GDM1 (cell line): ENCODE measurements at places on chromosomes 12 and 14.

DNA sequence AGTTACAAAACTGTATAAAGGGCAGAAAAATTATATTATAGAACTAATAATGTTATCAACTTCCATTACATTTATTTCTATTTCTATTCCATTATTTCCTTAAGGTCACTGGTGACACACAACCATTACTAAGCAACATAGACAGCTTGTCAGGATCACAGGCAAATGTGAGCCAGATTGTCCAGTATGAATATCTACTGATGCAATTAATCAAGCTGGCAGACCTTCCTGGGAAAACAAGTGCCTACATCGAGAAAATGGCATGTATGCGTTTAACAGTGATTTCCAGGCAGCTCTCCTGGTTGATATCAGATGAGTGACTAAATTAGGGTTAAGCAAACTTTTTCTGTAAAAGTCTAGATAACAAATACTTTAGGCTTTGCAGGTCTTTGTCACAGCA is 36.9 kb upstream of the TSPAN8 start:
- DNase-seq: no peak

DNA sequence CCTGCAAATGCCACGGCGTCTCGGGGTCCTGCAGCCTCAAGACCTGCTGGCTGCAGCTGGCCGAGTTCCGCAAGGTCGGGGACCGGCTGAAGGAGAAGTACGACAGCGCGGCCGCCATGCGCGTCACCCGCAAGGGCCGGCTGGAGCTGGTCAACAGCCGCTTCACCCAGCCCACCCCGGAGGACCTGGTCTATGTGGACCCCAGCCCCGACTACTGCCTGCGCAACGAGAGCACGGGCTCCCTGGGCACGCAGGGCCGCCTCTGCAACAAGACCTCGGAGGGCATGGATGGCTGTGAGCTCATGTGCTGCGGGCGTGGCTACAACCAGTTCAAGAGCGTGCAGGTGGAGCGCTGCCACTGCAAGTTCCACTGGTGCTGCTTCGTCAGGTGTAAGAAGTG is 16.8 kb downstream of the WNT5B start:
- DNase-seq: no peak

DNA sequence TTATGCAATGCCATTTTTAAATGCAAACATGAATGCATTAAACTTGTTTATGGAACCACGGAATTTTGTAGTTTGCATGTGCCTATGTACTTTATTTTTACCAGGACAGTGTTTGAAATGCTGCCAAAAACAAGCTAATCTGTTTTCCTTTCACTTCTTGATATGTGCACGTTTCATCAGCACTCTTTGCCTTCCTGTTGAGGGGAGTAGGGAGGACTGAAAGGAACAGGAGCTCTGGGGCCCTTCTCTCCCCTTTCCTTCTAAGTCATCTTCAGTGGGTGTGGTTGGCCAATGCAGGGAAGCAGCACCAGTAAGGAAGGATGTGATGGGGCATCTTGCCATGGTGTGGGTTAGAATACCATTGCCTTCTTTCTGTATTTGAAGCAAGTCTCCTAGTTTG is 12.1 kb upstream of the PPP4R4 start:
- DNase-seq: peak; percentile 72

DNA sequence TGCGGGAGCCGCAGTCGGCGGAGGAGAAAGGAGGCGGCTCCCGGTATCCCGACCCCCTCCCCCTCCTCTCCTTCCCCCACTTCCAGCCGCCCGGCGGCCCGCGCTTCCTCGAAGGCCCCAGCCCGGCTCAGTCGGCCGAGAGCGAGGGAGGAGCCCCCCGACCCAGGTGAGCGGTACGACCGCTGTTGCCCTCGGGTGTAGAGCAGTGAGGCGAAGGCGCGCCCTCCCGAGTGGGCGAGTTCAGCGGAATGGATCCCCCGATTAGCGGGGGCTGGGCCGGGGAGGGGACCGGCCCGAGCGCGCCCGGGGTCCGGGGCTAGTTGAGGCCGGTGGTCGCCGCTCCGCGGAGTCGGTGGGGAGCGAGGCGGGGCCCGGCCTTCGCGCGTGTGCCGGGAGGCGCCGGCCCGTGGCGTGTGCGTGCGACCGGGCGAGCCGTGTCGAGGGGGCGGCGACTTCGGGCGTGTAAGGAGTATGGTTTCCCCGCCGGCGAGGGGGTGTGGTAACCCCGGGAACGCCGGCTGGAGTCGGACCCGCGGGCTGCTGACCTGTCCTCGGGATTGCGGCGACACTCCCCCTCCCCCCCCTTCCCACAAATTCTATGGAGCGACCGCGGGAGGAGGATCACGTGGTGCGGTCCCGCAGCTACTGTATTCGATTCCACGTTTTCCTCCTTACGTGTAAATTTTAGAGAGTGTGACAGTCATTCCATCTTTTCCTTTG is 501 bp downstream of the RIMKLB start:
- peak; percentile 20 for DNase-seq

- DNase-seq: no peak
These were observed 466.5 kb upstream of the SOX5 start for GRCh38 chr12:24415934-24416333.

DNA sequence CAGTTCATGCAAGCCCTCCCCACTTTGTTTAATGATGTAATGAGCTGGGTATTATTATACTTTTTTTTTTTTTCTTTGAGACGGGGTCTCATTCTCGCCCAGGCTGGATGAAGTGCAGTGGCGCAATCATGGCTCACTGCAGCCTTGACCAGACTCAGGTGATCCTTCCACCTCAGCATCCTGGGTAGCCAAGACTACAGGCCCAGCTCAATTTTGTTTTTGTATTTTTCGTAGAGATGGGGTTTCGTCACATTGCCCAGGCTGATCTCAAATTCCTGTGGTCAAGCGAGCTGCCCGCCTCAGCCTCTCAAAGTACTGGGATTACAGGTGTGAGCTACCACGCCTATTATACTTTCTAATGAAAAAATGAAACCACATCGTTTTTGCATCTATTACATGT is 4.5 kb upstream of the DCAF11 start:
- no peak for DNase-seq
